ENCODE measurements at places on chromosomes 1 and 21.

- no peak for DNase-seq
These were observed 22.2 kb downstream of the SLC2A1 start for GRCh38 chr1:42936309-42937078.

- no peak for DNase-seq
These were observed 347.2 kb downstream of the MATN1 start for GRCh38 chr1:30376054-30376697.

- DNase-seq = no peak
These were observed 4.0 kb upstream of the PEX10 start for GRCh38 chr1:2416403-2416802.

- peak; percentile 87 for DNase-seq
These were observed 31.1 kb upstream of the SRP9 start for GRCh38 chr1:225746361-225747179.

DNA sequence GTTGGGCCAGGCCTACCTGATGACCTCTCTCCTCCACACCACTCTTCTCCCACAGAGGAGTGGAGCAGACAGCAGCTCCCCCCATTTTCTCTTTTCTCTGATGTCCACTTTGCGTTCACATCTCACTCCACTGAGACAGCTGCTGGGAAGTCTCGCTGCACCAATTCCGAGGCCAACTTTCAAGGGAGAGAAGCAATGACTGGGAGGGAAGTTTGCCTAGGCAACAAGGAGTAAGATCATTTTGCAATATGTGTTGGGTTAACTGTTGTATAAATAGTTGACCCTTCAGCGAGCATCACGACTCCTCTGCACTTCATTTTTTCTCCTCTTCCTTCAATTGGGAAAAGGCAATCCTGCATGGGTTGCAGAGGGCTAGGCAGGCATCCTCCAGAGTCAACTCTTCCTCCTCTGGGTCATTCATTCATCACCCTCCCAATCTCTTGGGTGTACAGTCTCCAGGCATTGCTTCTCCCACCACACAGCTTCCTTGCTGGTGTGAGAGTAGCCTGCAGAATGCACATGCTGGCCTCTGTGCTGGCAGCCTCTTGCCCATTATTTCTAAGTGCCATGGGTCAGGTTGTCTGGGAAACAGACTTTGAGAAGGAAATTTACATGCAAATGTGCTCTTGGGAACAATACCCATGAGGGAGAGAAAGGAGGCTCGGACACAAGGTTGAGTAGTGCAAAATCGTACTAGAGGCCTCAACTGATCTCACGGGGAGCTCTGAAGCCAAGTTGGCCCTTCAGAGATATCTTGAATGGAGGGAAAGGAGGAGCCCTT lies 75.8 kb upstream of the BCAR3 start:
- DNase-seq = no peak

GRCh38 chr1:186750257-186750656 lies 70.0 kb upstream of the PTGS2 start:
- no peak for DNase-seq

DNA sequence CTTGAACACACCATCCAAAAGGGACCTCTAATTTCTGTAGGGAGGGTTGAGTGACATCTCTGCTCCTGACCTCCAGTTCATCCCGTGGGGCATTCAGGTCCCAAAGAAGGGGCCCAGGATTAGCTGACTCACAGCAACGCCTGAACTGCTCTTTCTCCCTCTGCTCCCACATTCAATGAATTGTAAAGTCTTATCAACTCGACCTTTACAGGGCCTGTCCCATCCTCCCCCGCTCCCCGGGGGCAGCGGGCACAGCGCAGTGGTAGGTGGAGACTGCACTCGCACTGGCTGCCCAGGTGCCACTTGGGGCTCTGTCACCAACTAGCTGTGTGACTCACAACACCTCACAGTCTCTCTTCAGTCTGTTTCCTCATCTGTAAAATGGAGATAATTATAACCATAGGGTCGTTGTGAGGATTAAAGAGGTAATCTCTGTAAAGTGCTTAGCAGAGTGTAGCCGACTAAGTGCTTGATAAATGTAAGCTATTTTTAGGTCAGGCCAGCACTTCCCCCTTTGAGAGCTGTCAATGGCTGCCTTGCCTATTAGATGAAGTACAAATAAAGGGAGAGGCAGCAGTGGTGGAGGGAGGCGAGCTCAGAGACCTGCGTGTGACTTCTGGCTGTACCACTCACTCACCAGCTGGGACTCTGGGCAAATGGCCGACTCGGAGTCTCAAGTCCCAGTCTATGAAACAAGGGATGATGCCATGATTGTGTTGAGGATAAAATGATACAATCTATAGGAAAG lies 637 bp upstream of the MYBPHL start:
- peak; percentile 90 for DNase-seq

DNA sequence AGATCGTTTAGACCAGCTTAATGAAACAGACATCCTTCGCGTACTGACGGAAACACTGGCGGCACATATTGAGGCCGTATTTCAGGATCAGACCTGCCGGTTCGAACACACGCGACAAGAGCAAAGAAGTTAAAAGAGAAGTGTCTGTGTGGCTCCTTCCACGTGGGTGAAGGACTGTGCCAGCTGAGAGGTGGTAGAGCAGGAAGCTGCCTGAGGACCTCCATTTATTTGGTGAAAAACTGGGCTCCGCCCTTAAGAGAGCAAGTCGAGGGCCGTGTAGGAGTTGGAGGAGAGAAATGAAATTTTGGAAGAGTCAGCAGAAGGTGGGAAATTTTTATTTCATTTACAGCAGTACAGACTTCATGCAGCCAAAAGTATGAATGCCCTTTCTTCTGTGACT lies 38.8 kb upstream of the ADORA3 start:
- DNase-seq = no peak

GRCh38 chr1:33654267-33654834 lies 181.9 kb downstream of the ZSCAN20 start:
- DNase-seq = no peak

DNA sequence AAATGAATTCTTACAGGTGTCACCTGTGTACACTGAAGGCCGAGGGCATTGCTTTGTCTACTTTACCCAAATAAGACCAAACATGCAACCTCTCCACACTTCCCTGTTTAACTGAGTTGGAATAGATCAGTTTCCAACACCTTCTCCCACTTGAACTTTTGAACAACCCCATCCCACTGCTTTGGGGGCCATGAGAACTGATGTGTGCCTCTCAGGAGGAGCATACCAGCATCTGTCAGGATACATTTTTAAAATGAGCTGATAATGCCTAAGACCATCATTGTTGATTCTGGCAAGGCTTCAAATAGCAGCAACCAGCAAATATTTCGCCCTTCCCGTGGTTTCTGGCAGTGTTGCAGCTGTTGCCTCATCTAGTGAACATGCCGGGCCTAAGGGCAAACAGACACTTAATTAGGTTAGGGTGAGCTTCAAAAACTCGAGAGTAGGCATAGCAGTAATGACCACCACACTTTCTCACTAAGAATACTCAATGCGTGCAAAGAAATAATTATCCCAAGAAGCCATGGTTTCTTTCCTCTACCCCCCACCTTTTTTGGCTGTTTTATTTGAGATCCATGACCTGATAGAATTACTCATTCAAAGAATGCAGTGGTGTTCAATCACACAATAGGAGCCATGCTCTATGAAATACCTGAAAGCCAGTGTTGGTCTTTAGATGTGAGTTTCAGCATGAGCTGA lies 63.7 kb downstream of the MAP10 start:
- DNase-seq = no peak

DNA sequence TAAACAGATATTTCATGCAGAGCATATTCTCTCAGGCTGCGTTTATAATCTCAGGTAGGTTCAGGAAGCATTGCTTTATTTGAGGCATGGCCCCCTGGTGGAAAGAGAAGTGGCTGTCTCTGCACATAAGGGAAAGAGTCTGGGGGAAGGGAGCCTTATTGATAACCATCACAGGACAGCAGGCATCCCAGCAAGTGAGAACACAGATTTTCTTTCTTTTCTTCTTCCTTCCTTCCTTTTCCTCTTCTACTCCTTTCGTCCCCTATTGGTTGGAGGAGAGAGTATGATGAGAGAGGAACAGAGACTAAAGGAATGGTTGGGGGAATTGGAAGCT lies 21.9 kb downstream of the TSNAX start:
- DNase-seq = peak; percentile 13

DNA sequence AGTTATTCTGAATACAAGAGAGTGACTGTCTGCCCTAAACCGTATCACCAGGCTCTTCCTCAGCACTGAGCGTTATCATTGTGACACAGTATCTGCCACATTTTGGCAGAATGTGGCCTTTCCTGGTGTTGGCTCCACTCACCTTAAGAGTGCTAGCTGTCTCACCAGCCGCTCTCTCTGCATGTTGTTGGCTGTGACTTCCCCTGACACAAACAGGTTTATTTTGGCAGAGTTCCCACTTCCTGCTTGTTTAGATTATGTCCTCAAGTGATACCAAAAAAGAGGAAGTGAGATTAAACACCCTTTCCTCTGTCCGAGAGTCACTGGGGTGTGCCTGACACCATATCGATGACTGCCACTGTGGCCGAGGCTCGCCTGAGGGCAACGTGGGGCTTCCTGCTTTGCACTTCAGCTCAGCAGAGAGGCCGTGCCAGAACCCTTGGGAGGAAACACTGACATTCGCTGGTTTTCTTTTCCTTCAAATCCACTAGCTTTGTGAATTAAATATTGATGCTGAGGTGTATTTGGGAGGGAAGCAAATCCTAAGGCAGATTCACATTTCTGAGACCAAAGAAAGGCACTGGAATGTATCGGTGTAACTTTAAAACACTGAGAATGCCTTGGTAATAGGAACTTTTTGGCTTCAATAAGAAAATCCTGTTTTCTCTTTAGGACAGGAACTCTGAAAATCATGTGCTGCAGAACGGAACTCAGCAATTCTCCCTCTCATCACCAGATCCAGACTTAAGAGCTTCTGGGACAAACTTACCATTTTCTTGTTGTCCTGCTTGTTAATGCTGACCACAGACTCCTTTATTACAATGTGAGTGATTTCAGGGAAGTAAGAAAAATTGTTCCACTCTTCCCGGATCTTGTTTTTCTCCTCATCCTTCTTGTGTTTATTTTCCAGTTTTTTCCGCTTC lies 102.1 kb downstream of the JAK1 start:
- no peak for DNase-seq

- DNase-seq = no peak
These were observed 114.3 kb upstream of the GRIK3 start for GRCh38 chr1:37148663-37149062.

- DNase-seq = no peak
These were observed 40.9 kb downstream of the MTARC1 start for GRCh38 chr1:220827445-220828178.

DNA sequence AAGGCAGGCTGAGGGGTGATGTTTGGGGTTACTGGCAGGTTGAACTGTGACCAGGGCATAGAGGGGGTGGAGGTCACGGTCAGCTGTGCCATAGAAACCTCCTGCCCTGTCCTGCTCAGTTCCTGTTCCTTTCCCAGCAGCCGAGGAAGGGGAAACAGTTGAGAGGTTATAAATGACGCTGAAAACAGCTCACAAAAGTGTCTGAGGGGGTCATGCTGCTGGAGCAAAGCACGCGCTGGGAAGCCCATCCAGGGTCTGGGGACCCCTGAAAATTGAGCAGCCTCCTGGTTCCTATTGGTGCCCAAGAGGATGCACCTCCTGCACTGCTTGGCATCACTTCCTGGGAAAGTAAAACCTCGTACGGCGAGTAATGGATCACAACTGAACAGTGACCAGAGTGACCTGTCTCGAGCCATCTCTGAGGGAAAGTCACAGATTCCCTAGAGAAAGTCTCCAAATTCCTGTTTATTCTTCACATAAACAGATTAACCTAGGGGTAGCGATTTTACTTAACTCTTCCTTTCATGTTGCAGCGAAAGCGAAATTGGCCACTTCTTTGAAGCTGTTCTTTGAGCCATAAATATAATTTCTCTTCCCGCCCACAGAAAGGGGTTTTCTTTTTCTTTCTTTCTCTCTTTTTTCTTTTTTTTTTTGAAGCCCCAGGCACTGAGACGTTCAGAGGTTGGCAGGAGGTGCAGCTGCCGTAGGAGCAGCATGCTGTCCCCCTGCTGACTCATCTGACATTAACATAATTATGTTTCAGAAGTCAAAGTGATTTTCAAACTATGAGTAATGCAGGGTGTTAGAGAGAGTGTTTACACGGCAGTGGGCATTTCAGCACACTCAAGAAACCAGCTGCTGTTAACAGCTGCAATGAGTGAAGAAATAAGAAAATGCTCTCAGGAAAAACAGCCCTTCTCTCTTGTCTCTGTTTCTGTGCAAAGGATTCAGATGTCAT lies 41.8 kb upstream of the ATF3 start:
- DNase-seq = peak; percentile 79

GRCh38 chr1:25003457-25004190 lies 73.5 kb upstream of the RUNX3 start:
- DNase-seq = no peak

GRCh38 chr1:19400192-19400611 lies 85.1 kb downstream of the CAPZB start:
- DNase-seq = no peak

DNA sequence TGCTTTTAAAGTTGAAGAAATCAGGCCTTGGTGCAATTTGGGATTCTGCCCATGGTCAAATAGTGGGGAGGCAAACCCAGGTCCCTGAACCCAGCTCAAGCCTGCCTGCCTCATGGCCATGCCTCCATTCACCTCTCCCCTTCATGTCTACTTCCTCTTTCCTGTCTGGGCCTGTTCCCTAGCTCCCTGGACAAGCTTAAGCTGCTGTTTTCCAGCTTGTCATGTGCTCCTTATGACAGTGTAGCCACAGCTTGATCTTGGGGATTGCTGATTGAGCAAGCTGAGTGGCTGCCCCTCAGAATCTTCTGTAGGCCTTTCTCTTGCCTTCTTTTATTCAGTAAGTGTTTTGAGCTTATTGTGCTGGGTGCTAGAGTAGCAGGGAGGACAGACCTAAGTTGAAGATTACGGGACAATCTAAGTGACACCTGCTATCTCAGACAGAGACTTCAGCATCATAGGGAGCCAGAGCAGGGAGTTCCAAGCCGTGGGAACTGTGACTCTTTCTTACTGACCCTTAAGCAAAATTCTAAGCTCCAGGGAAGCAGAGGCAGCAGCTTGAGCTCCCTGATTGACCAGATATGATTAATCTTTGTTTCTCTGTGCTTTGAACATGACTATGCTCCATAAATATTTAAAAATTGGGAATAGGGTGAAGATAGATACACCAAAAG lies 520 bp upstream of the MR1 start:
- DNase-seq = no peak

DNA sequence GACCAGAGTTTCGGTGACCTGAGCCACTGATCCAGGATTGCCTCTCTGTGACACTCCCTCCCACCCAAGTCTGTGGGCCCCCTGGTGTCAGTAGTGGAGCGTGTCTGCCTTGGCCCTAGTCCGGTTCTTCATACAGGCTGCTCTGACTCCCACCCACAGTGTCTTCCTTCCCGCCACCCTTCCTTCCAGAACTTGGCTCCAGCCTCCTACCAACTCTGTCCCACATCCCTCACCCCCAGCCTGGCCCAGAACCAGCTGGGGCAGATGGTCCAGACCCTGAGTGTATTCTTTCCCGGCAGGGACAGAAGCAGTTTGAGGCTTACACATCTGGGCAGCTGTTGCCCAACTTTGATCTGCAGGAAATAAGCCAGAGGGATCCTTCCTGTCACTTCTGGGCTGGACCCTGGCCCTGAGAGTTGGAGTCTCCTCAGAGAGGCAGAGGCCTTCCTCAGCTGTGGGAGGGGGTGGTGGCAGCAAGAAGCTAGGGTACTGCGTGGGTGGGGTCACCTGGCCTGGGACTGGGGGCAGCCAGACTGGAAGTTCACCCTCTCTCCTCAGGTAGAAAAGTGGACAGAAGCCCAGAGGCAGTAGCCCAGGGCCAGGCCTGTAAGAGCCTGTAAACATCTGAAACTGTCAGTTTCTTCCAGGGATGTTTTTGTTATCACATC lies 43.1 kb upstream of the EPS8L3 start:
- no peak for DNase-seq

Data from NCI-H1436 (cell line).